ENCODE measurements at places on chromosomes 5 and 9.

GRCh38 chr9:37417857-37418618 is 4.5 kb upstream of the GRHPR start:
- DNase-seq: no peak

DNA sequence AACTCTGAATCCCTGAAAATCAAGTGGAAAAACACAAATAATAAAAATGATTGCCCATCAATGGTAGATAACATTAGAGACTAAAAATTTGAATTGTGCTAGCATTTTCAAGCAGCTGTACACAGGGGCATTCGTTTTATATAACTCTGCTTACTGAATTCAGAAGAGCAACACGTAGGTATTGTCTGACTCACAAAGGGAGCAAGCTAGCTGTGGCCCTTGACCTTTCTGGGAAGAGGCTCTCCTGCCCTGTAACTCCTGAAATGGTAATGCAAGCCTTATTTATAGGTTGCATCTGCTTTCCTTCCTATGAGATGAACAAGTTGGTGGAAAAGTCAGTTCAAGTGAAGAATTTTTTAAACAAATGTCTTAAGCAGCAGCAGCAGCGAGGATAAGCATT is 218.7 kb upstream of the EFNA5 start:
- no peak for DNase-seq

GRCh38 chr5:136023958-136024541 is 4.7 kb upstream of the TGFBI start:
- DNase-seq: no peak

DNA sequence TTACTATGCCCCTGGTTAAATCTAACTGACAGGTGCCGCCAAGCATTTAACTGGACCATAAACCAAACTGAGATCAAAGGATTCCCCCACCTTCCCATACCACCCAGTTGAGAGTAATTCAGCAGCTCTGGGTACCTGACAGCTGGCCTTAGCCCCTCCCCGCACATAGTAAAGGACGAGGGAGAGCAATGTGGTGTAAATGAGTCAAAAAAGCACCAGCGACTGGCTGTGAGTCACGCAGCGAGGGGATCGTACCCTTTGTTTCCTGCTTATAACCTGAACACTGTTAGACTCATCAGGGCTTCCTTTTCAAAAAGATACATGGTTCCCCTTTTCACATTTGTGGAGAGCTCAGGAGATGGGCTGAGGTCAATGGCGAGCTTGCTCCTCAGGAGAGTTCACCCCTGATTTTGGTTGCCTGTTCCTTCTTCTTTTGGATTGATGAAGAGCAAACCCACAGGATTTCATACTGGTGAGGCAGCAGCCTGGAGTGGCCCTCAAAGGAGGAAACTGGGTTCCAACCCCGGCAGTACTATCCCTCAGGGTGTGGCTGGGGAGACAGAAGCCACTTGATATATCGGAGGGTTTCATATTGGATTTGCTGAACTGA is 71.5 kb downstream of the ANKRD33B start:
- no peak for DNase-seq

GRCh38 chr9:97758334-97758916 is 61.3 kb upstream of the XPA start:
- DNase-seq: no peak

- no peak for DNase-seq
Measured at GRCh38 chr5:36277521-36278176, 24.1 kb downstream of the RANBP3L start.

DNA sequence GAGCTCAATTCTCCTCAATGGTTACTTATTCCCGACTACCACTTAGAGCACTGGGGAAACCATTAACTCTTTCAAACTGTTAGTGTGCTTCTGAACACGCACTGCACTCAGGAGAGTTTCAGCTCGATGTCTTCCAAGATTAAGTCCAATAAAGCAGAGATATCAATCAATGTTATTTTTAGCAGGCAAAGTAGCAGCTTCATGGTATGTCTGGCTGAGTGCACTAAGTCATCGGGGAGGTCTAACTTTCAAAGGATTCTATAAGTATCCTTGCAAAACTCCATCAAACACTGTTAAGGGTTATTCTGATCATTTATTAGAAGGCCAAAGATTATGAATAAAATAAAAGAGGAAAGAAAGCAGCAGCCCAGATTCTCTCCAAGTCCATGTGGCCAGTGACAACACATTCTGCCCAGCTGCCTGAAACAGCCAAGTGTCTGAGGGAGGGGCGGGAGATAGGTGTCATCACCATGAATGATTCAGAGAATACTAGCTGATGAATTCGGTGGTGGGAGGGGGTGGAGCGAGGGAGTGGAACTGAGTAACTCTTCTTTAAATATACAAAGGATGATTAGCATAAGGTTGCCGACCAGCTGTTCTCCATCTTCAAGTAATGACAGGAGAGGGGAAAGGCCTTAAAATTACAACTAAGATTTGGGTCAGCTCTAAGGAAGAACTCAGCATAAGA is 21.3 kb downstream of the NREP start:
- no peak for DNase-seq

DNA sequence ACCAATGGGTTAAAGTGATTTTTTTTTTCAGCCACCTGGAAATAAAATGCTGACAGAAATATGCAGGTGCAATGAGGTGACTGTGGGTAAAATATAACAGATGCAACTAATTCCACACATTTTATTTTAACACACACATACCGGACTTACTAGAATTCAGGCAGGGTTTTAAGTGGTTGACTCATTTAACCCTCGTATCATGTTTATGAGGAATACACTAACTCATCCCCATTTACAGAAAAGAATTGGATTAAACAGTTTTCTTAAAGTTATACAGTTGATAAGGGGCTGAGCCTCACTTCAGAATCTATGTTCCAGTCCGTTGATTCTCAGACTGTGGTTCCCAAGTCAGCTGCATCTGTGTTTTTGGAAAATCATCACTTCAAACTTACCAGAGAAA is 207.5 kb downstream of the CHSY3 start:
- DNase-seq: no peak

GRCh38 chr5:172175263-172175719 is 12.7 kb downstream of the STK10 start:
- DNase-seq: no peak

GRCh38 chr9:90086101-90086511 is 481.3 kb downstream of the GADD45G start:
- no peak for DNase-seq

DNA sequence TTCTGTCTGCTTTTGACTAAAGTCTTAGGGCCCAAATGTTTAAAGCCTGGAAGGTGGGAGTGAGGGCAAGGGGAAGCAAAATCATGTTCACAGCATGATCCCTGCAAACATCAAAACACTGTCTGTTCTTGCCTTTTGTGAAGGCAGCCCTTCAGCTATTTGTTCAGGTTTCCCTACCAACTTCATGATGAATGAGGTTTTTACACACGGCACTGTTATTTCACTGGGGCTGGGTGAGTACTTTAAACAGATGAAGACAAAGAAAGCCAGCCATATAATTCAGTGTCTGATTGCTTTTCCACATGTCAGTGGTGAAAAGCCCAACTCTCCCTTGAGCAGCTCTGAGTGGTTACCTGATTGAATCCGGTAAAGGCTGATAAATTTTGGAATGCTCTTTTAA is 224.7 kb upstream of the GRAMD2B start:
- peak; percentile 19 for DNase-seq

DNA sequence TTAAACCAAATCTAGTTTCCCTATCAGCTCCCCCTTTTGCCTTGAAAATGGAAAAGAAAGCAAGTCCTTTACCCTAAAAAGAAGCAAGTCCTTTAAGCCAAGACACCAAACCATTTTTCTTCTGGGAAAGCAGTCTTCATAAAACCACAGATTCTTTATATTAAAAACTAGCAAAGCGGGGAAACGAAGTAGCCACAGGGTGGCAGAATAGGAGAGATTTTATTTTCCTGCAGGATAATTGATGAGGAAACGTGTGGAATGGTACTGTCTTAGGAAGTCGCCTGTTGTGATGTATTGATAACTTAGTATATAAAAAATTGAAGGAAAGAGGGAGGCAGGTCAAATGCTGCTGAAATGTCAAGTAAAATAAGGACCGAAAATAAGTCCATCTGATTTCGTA is 41.1 kb downstream of the ZNF883 start:
- no peak for DNase-seq

DNA sequence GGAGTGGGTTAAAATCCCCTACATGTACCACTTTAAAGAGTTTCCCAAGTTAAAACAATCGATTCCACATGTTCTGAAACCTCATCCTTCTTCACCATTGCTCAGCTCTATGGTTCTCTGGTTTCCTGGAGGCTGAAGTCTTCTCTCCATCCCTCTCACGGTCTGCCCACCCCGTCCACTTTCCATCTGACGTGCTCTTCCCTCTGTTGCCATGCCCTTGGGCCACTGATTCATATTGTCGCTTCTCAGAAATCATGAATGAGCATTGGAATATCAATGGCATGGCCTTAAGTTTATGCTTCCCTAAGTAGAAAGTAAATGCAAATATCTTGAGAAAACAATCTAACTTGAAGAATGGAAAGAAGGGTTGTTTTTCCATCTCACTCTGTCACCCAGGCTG is 30.9 kb downstream of the GDNF start:
- no peak for DNase-seq

- DNase-seq: no peak
Measured at GRCh38 chr9:126211441-126212074, 115.1 kb upstream of the MVB12B start.

DNA sequence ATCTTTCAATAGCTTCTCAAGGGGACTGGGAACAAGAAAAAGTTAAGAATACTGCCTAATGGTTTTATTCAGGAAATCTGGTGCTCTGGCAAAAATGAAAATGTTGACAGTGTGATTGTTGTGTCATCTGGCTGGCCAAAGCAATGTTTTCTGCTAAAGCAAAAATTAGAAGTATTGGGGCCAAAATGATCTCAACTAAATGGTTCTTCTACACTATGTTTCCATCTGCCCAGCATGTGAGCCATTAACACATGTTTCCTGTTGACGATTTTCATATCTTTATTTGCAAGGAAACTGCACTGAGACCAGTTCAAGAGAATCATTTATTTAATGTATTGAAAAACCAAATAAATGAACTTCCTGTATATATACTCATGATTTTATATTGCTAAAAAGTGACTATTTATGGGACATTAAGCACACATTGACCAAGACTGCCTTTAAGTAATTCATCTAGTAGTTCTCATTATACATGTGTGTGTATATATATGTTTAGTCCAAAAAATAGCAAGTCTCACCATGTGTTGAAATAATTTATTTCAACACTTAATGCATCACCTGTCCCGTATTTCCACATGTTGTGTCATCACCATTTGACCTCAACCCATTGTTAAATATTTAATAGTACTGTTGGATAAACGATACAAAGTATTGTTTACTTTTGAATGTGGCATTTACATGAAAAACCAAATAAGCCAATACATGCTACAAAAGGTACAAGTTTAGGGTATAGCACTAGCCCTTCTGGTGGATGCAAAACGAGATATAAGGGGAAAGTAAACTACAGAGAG is 7.5 kb upstream of the FST start:
- DNase-seq: no peak

DNA sequence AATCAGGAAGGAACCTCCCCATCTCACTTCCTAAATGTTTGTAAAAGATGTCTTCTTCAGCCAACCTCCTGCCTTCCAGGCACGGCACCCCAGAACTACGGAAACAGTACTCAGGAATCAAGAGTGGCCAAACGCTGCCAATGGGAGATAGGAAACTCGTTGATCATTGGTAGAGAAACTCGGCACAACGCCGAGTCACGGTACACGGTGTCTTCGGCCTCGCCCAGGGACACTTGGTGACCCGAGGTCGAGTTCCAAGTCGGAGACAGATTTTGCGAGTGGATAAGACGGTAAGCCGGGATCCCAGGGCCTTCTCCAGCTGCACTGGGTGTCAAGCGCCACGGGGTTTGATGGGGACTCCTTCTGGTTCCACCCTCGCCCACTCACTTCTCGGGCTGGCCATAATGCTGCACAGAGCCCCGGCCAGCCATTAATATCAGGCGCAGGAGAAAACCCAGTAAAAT is 343 bp downstream of the KIAA0825 start:
- peak; percentile 27 for DNase-seq

- no peak for DNase-seq
Measured at GRCh38 chr5:53298841-53299240, 181.6 kb upstream of the FST start.

- DNase-seq: no peak
Measured at GRCh38 chr5:111144352-111144930, 52.3 kb downstream of the WDR36 start.

DNA sequence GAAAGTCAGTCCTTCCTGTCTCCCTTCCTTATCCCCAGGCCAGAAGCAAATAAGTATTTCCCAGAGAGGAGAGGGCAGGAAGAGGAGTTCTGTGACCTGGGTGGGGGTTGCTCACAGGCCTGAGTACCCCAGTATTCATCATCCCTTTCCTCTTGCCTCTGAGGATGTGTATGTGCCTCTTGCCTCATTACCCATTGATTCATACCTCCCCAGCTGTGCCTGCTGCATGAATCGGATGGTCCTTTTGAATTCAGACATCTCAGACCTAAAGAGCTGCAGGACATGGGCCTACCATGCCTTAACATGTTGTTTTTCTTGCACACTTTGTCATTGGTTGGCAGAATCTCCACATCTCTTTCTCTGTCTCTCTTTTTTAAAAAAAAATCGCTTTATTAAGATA is 112.8 kb upstream of the SHB start:
- no peak for DNase-seq

DNA sequence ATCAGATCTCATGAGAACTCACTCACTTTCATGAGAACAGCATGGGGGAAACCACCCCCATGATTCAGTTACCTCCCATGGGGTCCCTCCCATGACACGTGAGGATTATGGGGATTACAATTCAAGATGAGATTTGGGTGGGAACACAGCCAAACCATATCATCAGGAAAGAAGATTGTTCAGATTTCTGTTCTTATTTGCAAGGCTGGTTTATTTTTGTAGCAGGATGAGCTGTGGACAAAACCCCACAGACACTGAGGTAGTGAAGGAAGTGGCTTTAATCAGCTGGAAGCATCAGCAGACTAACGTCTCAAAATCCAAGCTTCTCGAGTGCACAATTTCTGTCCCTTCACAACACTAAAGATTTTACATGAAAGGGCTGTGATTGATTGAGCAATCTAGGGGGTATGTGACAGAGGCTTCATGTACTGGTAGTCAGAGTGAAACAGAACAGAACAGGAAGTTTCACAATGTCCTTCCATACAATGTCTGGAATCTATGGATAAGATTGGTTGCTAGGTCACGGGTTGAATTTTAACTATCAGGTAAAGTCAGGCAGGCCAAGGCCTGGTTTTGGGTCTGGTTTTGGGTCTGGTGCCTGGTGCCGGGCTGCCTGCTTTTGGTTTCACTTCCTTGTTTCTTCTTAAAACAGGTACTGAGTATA is 91.3 kb upstream of the ZNF366 start:
- DNase-seq: no peak

- DNase-seq: no peak
Measured at GRCh38 chr9:133830310-133830709, 92.2 kb upstream of the SARDH start.

- no peak for DNase-seq
Measured at GRCh38 chr5:41629897-41630296, 119.5 kb upstream of the PLCXD3 start.

- DNase-seq: no peak
Measured at GRCh38 chr9:135117281-135117680, 29.8 kb downstream of the OLFM1 start.

- no peak for DNase-seq
Measured at GRCh38 chr5:96256795-96257470, 176.1 kb downstream of the PCSK1 start.

Measured in NCI-H510A treated with DMSO at 0.1 percent for 48 hours (cell line).